ENCODE measurements at places on chromosomes 11 and 22.

DNA sequence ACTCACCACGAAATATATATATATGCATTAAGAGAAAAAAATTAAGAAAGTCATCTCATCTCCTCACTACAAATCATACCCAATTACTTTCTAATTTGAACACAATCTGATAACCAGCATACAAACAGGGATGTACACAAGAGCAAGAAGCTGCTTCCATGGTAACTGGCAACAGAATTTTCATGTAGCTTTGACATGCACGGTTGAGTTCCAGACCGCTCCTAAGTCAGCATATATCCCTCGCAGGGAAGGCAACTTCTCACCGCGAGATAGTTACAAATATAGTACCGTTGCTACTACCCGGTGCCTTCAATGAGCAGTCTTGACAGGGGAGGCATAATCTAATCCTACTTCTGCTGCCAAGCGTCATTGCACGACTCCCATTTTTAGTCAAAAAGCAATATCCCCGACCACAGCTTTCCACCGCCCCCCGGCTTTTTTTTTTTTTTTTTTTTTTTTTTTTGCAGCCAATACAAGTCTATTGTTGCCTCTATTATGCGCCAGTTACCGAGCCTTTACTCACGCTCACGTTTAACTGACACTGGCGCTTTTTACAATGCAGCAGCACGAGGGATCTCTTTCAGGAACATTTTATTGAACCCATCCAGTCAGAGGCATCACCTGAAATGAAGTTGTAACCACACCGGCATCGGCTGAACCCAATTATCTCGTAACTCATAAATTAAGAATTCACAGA is 2.2 kb downstream of the CADM1 start:
- DNase-seq = no peak

- DNase-seq = no peak
Measured at GRCh38 chr11:3916962-3917361, 61.5 kb downstream of the STIM1 start.

GRCh38 chr11:27013781-27014361 is 20.0 kb downstream of the FIBIN start:
- DNase-seq = no peak

DNA sequence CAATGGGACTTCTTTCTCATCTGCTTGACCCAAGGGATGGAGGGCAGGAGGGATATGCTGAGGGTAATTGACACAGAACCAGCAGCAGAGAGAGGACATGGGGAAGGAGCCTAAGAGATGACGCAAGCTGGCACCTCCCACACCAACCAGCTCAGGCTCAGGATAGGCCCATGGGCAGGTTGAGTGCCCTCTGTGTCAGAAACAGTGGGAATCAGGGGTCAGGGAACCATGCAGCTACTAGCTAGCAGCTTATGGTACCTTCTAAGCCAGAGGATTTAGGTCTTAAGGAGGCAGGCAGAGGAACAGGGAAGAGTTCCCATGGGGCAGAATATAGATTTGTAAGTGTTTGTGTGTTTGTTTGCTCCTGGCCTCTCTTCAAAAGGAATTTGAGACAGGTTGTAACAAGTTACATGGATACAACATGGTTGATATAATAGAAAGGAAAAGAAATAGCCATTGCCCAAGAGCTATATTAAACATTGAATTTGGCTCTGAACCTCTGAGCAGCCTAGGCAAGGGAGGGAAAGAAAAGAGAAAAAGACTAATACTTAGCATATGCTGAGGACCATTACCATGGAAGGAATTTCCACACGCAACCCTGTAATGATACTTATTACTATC is 39.9 kb upstream of the NAV2 start:
- no peak for DNase-seq

DNA sequence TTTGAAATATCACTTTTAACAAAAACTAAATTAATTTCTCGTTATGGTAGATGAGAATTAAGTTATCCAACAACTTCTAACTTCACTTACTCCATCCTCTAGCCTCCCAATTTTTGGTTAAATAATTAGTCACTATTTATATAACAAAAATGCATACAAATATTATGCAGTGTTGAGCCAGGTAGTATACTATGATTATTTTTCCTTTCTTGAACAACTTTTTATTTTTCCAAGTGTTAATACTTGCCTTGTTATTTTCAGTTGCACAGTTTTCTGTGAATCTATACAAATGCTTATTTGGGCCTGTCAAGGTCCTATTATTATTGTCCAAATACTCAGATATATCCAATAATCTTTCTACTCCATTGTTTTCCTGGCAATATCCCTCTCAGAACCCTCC is 19.9 kb upstream of the CCDC83 start:
- DNase-seq = no peak

DNA sequence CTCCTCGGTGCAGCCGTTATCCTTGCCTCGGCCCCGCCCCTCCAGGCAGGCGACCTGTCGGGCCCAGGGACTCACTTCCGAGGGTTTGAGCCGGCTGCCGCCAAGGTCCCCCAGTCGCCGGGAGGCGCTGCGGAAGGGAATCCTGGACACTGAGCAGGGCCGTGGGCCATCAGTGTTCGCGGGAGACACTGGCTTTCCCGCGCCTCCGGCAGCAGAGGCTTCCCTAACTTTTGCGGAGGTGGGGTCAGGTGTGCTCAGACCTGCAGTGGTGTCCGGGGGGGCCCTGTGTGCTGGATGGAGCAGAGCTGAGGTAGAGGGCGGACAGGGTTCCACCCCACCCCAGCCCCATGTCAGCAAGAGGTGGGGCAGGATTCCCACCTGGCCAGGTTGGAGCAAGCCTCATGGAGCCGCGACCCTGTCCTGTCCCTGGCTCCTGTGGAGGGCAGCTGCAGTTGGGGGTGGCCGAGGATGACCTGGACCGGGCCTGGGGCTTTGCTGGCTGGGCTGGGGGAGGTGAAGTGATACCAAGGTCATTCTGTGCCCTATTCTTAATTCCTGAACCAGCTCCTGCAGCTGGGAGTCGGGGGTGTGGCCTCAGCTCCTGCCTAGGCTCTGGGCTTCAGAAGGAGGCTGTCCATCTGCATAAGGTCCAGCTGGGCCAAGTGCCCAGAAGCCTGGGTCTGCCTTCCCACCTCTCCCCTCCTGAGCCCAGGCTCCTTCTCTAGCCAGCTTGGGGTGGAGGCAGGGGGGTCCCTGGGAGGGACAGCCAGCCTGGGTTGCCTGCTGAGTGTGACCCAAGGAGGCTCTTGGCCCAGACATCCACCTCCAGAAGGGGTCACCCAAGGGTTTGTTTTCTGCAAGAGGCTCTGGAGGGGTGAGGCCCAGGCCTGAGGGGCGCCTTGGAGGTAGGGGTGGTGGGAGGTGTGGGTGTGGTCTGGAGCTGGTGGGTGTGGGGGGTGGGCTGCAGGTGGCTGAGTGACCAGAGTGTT is 8.4 kb downstream of the TSPAN4 start:
- no peak for DNase-seq

DNA sequence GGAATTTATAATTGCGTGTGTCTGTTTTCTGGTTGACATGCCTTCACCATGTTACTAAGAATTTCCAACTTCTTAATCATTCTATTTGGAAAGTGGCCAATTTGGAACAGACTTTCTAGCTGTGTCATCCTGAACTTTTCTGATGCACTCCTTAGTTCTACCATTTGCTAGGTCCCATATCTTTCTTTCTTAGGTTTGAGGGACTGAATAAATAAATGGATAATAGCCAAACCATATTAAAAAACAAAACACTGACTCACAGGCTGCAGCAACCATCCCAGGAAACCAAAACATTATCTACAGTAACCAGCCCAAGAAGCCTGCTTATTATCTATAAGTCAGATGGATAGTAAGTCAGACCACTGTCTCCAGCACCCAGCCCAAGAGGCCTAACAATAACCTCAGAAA is 57.5 kb upstream of the PLET1 start:
- DNase-seq = peak; percentile 67

- no peak for DNase-seq
Measured at GRCh38 chr22:25839755-25840154, 97.8 kb downstream of the MYO18B start.

- DNase-seq = no peak
Measured at GRCh38 chr11:73126804-73127480, 15.2 kb downstream of the FCHSD2 start.

DNA sequence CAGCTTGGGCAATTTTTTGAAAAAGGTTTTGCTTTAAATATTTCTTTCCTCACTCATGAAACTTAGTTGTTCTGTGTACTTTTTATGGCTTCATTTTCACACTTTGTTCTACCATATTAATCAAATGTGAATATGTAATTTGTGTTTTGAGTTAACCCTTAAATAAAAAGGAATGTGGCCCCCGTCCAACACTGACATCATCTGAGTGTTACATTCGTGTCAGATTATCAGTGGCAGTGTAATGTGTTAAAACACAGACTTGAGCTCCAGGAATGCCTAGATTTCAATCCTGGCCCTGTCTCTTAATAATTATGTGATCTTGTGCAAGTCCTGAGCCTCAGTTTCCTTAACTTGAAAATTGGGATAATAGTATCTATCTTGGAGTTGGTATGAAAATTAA is 5.6 kb downstream of the RTN3 start:
- no peak for DNase-seq

DNA sequence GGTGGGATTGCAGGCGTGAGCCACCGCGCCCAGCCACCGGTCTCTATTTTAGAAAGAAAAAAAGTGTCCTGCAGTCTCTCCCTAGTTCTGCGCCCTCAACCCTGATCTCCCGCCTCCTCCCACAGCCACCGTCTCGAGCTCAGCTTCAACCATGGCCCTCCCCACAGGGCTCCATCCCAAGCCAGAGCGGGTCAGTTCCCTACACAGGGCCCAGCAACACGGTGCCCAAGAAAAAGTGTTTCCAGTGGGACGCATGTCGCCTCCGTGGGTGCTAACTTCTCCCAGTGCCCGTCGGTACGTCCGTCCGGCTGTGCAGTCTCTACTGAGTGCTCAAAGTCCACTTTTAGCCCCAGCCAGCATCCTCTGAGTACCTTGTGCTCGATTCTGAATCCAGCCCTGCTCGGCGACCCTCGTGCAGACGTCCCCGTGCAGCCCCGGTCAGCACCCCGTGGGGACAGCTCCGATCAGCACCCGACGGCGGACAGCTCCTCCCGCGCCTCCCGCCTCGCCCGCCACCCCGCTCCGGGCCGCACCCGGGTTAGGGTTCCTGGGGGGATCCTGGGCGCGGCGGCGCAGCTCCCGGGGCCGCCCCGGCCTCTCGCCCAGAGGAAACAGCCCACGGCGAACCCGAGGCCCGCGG is 657 bp upstream of the MAPK8IP2 start:
- peak; percentile 67 for DNase-seq

DNA sequence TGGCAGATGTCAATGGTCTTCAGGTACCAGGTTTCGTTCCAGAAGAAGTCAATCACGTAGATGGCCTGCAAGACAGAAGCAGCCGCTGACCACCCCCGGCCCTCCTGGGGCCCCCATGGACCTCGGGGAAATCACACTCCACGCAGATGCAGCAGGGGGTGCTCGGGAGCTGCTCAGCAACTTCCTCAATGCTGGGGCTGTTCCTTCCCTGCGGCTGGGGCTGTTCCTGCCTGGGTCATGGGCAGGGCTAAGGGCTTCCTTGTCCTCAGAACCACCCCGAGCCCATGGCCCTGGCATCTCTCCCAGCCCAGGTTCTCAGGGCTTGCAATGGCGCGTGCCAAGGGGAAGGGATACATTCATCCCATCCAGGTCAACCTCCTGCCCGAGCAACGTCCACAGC is 10.3 kb downstream of the DHCR7 start:
- DNase-seq = no peak

GRCh38 chr22:33124471-33124870 is 66.3 kb upstream of the SYN3 start:
- no peak for DNase-seq

DNA sequence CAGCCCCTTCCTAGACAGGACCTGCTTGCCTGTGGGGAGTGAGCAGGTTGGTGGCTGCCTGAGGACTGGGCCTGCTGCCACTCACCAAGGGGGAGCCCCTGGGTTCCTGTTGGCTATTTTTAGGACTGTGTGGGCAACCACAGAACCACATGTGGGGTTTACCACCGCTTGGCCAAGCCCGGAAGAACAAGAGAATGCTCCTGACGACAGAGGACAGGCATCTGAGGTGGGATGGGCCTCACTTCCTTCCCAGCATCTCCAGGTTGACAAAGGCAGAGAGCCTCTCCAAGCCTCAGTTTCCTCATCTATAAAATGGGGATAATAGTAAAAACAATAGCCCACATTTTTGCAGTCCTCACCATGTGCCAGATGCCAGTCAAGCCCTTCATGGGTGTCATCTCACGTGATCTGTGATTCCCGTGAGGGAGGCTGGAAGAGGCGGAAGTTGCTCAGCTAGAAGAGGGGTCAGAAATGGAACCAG is 43.6 kb downstream of the LRRC32 start:
- no peak for DNase-seq

All from HTR-8/SVneo (cell line).